ENCODE measurements at places on chromosomes 3 and 15.

DNA sequence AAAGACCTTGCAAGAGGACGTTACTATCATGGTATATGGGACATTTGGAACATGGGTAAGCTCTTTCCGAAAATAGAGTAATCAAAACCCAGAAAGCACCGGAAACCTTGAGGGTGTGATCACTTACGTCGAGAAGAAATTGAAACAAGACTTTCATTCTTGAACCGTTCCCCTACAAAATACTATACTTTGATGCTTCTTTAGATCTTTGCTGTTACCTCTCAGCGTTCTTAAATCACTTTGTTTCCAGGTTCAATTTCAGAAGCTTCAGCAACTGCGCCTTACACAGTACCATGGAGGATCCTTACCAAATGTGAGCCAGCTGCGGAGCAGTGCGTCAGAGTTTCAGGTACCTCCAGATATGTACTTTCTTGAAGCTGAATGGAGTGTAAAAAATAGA, 10.1 kb downstream of the CRTC3 start:
- peak; percentile 57 for DNase-seq

DNA sequence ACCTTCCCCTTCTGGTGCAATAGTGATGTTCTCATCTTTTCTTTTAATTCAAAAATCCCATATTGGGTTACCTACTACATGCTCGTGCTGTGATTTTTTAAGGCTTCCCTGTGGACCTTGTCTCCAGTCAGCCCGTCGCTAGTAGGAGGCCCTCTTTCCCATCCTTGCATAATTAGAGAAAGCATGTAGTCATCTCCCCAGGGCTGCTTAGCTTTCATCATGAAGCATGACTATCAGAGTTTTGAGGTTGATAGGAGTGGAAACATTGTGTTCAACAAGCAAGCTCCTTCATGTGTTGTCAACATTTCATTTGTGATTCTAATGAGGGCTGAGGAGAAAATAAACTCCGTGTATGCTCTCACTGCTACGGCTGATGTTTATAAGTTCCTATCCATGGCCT, 8.7 kb upstream of the LRTM1 start:
- no peak for DNase-seq

GRCh38 chr3:181174676-181175233, 185.2 kb upstream of the DNAJC19 start:
- DNase-seq = no peak

- DNase-seq = no peak
Observed at GRCh38 chr15:75348034-75348561, 1.3 kb downstream of the NEIL1 start.

DNA sequence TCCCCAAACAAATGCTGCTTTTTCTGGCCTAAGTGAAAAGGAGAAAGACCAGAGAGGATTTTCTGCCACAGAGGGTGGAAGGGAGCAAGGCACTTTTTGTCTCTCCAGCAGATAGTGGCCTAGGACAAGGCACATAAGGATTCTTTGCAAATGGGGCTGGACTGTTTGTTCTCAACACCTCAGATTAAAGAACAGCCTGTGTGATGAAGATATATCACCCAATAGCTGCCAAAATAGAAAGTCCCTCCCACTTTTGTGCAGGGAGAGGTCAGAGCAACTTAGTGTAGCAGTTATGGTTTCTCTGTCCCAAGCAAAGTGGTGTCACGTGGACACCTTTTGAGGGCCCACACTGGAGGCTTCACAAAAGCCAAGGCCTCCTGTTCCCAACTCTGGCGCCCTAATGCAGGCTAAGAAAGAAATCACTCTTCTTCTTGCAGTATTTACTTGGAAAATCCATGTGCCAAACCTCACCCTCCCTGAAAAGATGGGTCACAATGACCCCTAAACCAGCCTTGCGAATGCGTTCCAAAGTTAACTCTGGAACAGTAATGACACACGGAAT, 84.9 kb downstream of the LRIG1 start:
- DNase-seq = no peak

GRCh38 chr3:171165983-171166382, 139.5 kb upstream of the SLC2A2 start:
- DNase-seq = no peak

GRCh38 chr3:114242947-114243346, 5.6 kb upstream of the ZNF80 start:
- no peak for DNase-seq

- DNase-seq = no peak
Observed at GRCh38 chr3:112477891-112478290, 21.4 kb downstream of the BTLA start.

- no peak for DNase-seq
Observed at GRCh38 chr3:44734646-44735168, 5.3 kb downstream of the ZNF501 start.

DNA sequence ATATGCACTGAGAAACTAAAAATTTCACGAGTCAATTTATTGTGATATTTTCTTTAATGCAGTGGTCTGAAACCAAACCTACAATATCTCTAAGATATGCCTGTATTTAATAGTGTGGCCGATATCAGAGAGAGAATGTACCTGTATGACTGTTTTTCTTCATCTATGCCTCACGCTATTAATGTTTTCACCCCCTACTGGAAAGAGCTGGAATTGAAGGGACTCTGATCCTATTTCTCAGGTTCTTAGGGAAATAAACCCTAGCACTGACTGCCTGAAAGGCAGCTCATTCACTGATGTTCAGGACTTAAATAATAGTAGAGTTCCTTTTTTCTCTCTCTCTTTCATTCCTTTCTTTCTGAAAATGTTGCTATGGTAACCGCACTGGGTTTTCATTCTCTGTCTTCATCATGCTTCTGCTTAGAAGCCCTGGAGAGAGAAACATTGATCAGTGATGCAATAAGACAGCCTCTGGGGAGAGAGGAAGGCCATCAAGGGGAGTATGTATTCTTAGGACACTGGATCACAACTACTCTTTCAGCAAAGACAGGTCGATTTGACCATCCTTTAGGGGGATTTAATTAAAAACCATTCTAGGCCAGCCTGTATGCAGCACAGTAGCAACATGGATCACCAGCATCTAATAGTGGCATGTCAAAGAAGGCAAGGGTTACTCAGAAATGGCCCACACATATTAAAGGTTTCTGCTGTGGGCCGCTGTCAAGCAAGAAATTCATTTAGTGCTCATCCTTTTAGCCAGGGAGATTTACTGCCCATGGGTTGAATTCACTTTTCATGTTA, 1135.7 kb downstream of the IGSF11 start:
- no peak for DNase-seq

- no peak for DNase-seq
Observed at GRCh38 chr3:147008886-147009285, 397.5 kb downstream of the ZIC4 start.

- DNase-seq = no peak
Observed at GRCh38 chr15:40893019-40893670, 1.1 kb upstream of the VPS18 start.

DNA sequence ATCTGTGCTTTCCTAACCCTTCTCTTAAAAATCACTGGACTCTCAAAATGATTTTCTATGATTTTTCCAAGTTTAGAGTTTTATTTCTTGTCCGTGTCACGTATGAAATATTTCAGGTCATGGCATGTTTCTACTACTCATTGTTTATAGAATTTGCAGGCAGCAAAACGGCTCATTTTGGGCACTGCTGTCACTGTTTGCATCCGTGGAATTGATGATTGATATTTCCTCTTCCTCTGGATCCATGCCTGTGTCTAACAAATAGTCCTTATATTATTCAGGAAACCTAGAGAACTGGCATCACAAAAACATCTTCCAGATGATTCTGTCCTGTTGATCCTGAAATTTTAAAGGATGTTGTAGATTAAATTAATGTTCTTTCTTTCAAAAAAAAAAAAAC, 47.6 kb downstream of the LARS2 start:
- no peak for DNase-seq

GRCh38 chr3:38519651-38520050, 23.5 kb downstream of the EXOG start:
- peak; percentile 58 for DNase-seq

DNA sequence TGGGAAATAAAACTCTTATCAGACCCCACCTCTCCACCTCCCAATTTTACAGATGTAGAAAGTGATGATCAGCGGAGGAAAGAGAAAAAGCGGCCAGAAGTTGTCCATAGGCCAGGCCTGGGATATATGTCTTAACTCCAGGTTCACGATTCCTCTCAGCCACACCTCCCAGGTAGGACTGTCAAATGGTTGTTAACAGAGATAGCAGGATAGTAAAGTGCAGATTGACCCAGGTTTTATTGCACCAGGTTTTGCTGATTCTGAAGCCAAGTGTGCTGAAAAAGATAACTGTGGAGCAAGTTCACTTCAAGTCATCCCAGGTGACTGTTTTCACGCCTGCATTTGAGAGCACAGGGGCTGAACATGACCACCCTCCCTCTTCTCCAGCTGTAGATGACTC, 36.1 kb downstream of the LSM3 start:
- no peak for DNase-seq

GRCh38 chr3:153552887-153553604, 391.0 kb downstream of the RAP2B start:
- no peak for DNase-seq

- no peak for DNase-seq
Observed at GRCh38 chr3:135263331-135263730, 468.3 kb downstream of the EPHB1 start.

GRCh38 chr15:64947211-64947610, 35.5 kb downstream of the ANKDD1A start:
- no peak for DNase-seq

DNA sequence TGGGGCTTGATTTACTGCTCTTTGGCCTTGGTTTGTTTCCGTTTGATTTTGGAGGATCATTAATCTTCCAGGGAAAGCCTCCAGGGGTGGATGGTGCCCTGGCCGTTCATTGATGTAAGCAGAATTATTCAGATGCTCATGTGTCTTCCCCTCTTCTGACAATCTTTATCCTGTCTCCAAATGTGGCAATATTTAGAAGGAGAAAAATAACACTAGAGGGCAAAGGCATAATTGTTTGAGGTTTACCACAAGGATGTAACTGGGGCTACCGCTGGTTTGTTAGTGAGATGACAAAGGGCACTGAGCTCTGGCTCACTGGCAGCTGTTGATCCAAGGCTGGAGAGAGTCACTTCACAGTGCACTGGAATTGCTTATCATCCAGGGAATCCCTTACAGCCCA, 18.2 kb upstream of the PLCL2 start:
- DNase-seq = no peak

GRCh38 chr3:8519156-8519555, 17.5 kb downstream of the LMCD1 start:
- no peak for DNase-seq

DNA sequence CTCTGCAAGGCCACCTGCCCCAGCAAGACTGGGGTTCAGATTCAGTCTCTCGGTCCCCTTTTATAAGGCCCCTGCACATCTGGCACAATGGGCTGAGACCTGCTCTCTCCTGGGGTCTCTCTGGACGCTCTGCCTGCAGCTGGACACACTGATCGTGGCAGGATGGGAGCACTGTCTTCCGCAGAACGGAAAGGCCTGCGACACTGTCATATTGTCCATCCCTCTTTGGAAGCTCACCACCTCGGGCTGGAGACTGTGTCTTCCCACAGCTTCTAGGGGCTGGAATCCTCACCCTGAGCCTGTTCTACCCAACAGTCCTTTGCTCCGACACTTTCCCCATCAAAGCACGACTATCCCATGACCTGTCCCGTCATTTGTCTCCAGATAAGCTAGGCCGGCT, 11.5 kb upstream of the IGDCC4 start:
- no peak for DNase-seq

DNA sequence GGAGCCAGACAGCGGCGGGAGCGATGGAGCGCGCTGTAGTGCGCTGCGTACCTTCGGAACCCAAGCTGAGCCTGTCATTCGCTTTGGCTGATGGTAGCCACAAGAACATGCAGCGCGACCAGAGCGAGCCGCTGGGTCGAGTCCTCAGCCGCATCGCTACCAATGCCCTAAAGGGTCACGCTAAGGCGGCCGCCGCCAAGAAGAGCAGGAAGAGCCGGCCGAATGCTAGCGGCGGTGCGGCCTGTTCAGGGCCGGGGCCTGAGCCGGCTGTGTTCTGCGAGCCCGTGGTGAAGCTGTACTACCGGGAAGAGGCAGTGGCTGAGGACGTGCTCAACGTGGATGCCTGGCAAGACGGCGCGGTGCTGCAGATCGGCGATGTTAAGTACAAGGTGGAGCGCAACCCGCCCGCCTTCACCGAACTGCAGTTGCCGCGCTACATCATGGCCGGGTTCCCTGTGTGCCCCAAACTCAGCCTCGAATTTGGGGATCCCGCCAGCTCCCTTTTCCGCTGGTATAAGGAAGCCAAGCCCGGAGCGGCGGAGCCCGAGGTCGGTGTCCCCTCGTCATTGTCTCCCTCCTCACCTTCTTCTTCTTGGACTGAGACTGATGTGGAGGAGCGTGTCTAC, 498 bp downstream of the PDE12 start:
- peak; percentile 44 for DNase-seq

DNA sequence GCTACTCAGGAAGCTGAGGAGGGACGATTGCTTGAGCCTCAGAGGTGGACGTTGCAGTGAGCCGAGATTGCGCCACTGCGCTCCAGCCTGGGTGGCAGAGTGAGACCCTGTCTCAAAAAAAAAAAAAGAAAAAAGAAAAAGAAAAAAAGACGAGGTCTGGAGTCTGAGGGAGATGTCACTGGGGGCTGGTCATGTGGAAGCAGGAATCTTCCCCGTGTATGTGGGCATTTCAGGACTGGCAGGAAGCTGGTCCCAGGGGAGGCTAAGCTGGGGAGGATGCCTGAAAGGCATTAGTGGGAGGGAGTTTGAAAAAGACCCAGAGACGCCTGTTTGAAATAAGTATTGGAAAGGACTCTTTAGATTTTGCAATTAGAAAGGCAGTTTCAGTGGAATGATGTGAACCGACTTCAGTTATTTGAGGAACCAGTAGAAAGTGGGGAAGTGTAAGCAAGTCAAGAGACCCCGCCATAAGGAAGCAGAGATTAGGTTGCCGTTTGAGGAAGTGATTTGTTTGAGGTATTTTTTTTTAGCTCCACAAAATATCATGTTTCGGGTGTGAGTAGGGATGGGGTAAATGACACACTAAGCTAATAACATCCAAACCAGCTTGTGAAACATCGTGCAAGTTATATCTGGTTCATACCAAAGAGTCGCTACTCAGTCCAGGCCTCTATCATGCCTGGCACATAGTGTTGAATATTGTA, 55.5 kb downstream of the ST6GAL1 start:
- peak; percentile 12 for DNase-seq

GRCh38 chr15:99443056-99443756, 122.6 kb upstream of the MEF2A start:
- no peak for DNase-seq

DNA sequence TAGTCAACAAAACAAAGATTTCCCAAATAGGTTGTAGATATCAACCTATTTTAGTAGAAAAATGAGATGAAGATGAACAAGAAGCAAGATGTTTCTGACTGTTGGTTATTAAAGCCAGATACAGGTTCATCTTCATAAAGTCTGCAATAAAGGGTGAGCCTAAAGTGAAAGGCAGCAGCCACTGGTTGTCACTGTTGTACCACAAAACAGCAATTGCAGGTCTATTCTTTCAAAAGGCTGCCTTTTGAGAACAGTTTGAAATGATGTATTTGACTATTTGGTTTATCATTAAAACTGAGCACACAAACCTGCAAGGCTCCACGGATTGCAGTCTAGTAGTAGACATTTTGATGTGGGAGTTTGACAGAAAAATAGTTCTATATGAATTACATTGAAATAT, 543.4 kb downstream of the GBE1 start:
- DNase-seq = no peak

- no peak for DNase-seq
Observed at GRCh38 chr3:64518950-64519349, 168.8 kb downstream of the ADAMTS9 start.

Measured in CD4-positive, alpha-beta T cell treated with Interleukin-1 beta for 1 hour (primary cell).